Neural crest cell (in vitro differentiated cells): ENCODE measurements at places on chromosomes 12 and 14.

DNA sequence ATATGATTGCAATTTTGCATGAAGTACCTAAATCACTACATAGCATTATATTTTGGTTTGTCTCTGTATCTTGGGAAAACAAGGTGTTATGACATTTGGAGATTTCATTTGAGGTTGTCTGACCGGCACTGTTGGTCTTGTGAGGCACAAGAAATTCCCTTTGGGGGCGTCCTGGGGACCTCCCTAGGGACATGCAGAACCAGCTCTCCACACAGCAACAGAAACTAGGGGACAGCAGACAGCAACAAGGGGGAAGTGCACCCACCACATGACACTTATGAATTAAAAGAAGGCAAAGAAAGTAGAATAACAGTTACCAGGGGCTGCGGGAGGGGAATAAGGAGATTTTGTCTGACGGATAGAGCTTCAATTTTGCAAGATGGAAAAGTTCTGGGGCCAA is 14.4 kb downstream of the DDX54 start:
- DNase-seq: no peak

GRCh38 chr14:58747181-58747580 is 109.4 kb downstream of the DACT1 start:
- DNase-seq: no peak

DNA sequence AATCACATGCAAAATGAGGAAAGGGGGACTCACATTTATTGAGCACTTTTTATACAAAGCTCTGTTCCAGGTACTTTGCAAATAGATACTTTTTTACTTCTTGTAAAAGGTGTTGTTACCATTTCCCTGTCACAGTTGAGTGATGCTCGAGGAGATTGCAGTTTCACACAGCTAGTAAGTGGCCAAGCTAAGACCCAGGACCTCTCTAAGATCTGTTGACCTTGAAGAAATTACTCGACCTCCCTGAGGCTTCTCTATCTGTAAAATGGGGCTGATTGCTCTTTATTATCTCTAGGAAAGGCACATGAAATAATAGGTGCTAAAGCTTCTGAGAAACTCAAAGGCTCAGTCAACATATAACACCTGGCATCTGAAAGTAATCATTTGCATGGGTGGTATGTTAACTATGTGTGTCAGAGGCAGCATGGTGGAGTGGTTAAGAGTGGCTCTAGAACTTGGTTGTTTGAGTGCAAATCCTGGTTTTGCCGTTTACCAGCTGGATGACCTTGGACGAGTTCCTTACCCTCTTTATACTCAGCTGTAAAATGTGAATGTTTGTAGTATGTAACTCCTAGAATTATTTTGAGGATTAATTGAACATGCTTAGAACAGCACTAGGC is 41.5 kb downstream of the IFT81 start:
- DNase-seq: no peak

DNA sequence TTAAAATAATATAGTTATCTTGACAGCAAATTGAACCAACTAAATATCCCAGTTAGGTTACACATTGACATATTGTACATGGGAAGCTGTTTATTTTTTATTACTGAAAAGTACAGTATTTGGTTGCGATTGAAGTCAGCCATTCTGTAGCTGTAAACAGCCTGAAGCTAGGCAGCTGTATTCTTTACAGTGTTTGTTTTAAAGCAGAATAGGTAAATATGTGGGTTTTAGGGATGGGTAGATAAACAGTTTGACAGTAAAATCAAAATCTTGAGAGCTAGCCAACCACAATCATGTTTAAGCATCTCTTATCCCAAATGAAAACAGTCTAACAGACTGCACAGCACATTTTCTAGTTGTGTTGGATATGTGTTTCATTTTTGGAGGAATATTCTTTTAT is 45.7 kb downstream of the TTC6 start:
- no peak for DNase-seq

GRCh38 chr14:100155049-100155621 is 4.3 kb downstream of the DEGS2 start:
- peak; percentile 34 for DNase-seq

- DNase-seq: no peak
Observed at GRCh38 chr14:57533214-57533613, 39.6 kb upstream of the CCDC198 start.

GRCh38 chr12:11543457-11544158 is 105.9 kb upstream of the ETV6 start:
- DNase-seq: no peak

DNA sequence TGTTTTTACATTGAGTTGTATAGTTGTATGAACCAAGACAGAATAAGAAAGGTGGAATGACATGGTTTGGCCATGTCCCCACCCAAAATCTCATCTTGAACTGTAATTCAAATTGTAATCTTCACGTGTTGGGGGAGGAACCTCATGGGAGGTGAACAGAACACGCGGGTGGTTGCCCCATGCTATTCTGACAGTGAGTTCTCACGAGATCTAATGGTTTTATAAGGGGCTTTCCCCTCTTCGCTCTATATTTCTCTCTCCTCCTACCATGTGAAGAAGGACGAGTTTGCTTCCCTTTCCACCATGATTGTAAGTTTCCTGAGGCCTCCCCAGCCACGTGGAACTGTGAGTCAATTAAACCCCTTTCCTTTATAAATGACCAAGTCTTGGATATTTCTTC is 25.3 kb downstream of the DDHD1 start:
- DNase-seq: no peak

GRCh38 chr12:28543021-28543890 is 353.0 kb downstream of the CCDC91 start:
- DNase-seq: no peak

- DNase-seq: no peak
Observed at GRCh38 chr12:52341066-52341580, 19.9 kb upstream of the KRT83 start.

GRCh38 chr14:96403409-96403808 is 11.5 kb downstream of the AK7 start:
- DNase-seq: no peak

- no peak for DNase-seq
Observed at GRCh38 chr14:50320283-50320682, 8.2 kb downstream of the DMAC2L start.

DNA sequence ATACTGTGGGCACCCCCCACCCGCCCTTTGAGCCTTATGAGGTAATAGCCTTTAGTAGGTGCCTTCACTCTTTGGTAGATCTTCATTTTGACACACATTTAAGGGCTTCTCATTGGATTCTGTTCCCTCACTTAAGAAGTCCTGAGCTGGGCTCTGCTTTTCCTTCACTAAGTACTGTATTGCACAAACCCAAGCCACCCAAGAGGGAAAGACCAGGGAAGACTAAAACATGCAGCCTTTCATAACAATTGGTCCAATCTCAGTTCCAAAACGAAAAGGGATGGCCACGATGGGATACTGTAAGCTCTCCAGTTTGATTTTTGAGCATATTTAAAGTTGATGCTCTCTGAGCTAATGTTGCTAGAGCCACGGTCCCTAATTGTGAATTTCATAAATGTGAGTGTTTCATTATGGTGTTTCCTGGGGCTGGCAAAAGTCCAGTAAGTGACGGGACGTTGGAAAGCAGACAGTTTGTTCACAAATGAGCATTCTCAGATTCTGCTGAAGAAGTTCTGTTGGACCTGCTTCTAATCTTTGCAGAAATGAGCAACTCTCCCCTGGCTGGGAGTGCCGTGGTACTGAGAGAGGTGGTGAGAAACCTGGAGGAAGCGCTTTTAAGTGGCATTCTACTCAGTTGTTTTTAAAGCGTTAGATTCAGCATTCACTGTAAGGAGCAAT is 9.4 kb downstream of the SSPN start:
- DNase-seq: no peak

GRCh38 chr12:67876305-67876915 is 112.8 kb upstream of the IFNG-AS1 start:
- no peak for DNase-seq

- DNase-seq: no peak
Observed at GRCh38 chr12:79186506-79186905, 321.9 kb downstream of the SYT1 start.

- DNase-seq: no peak
Observed at GRCh38 chr12:29902043-29902442, 118.3 kb upstream of the TMTC1 start.

- DNase-seq: no peak
Observed at GRCh38 chr14:86442135-86442534, 912.2 kb downstream of the FLRT2 start.

DNA sequence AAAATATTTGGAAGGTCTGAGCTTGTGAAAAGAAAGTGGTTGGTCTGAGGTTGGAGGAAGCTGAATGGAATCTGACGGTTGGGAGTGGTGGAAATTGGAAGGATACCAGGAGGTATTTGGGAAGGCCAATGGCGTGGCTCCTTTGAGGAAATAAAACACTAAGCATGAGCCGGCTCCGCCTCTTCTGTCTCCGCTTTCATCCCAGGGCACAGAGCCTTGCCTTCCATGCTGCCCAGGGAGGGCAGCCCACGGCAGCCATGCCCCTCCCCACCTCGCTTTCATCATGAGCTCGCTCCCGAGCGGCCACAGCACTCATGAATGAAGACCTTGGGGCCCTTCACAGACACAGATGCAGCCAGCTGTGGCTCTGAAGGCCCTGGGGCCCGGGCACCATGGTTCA is 36.2 kb downstream of the HSP90AA1 start:
- no peak for DNase-seq

GRCh38 chr14:100322138-100322957 is 791 bp upstream of the SLC25A47 start:
- DNase-seq: no peak

DNA sequence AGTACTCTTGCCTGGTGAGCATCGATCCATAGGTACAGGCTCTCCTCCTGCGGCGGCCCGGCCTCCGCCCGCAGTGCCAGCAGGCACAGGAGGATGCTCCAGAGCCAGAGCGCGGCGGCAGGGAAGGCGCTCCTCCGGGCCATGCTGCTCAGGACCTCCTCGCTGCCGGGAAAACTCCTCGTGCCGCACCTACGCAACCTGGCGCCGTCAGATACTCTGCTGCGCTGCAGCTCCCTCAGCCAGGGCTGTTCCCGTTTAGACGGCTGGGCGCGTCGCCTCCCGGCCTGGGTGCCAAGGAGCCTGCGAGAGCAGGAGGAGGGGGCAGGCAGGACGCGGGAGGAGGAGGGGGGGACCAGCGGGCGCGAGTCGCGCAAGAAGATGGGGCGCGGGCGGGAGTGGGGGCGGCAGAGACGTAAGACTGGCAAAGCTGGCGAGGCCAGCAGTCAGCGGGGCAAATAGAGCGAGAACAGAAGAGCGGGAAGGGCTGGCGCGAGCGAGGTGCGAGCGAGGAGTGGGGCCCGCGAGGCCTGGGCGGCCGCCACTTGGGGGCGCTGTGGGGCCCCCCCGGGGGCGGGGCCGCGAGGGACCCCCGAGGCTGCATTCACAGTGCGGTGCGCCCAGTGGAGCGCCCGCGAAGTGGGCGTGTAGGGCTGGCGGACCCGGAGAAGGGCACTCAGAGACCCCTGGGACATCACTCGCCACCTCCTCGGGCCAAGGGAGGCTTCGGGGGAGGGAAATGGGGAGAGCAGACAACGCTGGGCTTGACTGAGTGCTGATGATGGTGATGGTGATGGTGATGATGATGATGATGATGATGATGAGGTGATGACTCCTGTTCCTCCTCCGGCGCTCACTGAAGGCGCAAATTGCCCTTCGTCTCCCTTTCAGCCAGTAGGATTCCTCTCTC is at the start of gene WIF1:
Gene WIF1, minus strand, starts transcription at position 257 of the 907 bp plus-strand sequence. Its CDS starts 114 bp downstream, at position 143.
- DNase-seq: no peak

- peak; percentile 44 for DNase-seq
Observed at GRCh38 chr12:65825507-65826352, 1.4 kb downstream of the HMGA2 start.

DNA sequence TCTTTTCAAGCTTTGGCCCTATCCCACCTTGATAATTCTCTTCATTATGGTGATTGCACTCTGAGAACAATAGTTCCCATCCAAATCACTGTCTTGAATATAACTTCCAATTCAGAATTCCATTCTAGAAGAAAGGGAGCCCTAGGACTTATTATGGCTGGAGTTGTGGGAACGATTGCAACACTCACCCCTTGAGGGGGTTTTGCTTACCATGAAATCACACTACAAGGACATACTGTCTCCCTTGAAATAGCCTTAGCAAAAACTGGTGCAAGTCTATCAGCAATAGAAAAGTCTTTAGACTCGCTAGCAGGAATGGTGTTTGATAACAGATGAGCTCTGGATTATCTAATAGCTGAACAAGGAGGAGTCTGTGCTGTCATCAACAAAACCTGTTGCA is 31.4 kb upstream of the OXA1L start:
- no peak for DNase-seq

DNA sequence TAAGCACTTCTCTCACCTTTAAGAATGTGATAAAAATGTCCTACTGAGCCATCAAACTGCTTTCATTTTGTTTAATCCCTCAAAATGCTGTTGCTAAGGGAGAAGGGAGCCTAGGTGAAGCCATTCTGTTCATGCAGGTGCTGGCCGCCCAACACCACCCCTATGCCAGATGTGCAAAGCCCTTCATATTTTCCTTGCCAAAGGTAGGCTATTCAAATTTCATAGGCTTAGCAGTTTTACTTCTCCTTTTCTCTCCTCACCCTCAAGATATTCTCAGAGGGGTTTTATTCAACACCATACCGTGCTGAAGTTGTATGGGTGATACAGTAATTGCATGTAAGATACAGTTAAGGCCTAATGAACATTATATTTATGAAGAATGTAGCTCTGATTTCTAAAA is 461.7 kb downstream of the GXYLT1 start:
- DNase-seq: no peak

DNA sequence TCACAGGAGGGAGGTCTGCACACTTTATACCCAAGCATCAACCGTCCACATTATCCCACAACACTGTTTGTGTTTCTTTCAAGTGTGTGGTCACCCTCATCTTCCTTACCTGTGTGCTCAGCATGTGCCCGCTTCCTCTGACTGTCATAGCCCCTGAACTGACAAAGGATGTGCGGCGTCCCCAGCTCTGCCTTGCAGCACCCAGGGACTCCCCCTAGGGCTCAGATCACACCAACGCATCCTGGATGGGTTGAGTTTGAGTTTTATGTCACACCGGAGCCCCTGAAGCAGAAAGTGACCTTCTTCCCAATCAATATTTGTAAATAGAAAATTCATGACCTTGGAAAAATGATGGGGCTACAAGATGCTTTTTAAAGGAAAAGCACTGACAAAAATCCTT is 770.7 kb upstream of the TMEM132C start:
- no peak for DNase-seq

DNA sequence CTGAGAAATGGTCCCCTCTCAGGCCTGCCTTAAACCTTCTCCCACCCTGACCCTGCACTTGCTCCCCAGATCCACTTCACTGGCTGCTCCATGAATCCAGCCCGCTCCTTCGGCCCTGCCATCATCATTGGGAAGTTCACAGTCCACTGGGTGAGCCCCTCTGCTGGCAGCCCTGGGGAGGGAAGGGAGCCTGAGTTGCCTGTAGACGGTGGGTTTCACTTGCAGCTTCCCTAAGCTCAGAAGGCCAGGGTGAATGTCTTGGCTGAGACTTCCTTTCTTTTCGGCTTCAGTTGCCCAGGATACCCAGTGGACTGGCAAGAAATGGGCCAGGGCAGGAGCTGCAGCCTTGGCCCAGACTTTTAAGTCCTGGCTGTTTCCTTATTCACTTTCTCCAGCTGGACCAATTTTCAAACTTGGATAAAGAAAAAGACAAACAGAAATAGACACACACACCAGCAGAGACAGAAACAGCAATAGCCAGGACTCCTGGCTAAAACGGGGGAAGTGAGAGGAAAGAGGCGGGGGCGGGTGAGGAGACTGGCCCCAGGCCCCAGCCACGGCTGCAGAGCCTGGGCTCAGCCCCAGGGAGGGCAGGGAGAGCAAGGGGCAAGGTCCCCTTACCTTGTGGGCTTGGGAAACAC is 2.0 kb downstream of the AQP6 start:
- DNase-seq: no peak
